ENCODE measurements at places on chromosomes 7 and 10.

DNA sequence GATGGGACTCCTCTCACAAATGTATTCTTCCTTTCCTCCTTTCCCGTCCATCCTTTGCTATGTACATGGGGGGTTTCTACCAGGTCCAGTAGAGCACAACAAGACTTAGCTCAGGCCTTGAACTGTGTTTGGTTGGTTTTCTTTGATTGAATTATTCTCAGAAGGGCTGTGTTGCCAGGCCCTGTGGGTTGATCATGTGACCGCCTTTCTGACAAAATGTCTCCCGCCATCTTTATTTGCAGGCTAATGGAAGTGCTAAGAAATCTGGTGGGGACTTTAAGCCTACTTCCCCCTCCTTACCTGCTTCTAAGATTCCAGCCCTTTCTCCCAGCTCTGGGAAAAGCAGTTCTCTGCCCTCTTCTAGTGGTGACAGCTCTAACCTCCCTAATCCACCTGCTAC lies 178.1 kb downstream of the ARHGAP21 start:
- no peak for DNase-seq

- no peak for DNase-seq
These were observed 1272.5 kb upstream of the CELF2 start for GRCh38 chr10:9745158-9745557.

GRCh38 chr7:148738737-148739535 lies 40.2 kb downstream of the CUL1 start:
- no peak for DNase-seq

GRCh38 chr10:124693396-124693795 lies 50.8 kb downstream of the FAM53B start:
- peak; percentile 63 for DNase-seq

GRCh38 chr7:40582539-40582938 lies 447.7 kb downstream of the SUGCT start:
- DNase-seq, result no peak

- no peak for DNase-seq
These were observed 9.6 kb downstream of the RET start for GRCh38 chr10:43086321-43086942.

DNA sequence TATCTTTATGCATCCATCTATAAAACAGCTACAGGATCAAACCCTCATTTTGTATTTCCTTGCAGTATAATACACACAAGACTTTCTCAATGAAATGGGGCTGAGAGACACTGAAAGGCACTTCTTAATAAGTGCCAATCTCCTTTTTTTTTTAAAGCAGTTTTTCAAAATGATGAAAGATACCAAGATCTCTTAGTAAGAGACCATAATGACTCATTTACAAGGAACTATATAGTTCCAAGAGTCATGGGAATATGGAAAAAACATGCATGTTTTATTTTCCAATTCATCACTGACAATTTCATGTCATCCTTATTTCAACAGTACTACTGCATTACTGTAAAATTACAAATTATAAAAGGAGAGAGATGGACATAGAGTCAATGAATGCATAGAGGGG lies 973.7 kb downstream of the GATA3 start:
- DNase-seq, result no peak

- no peak for DNase-seq
These were observed 51.6 kb downstream of the PRLHR start for GRCh38 chr10:118543714-118544400.

- DNase-seq, result no peak
These were observed 170.4 kb downstream of the ARID5B start for GRCh38 chr10:62071846-62072281.

DNA sequence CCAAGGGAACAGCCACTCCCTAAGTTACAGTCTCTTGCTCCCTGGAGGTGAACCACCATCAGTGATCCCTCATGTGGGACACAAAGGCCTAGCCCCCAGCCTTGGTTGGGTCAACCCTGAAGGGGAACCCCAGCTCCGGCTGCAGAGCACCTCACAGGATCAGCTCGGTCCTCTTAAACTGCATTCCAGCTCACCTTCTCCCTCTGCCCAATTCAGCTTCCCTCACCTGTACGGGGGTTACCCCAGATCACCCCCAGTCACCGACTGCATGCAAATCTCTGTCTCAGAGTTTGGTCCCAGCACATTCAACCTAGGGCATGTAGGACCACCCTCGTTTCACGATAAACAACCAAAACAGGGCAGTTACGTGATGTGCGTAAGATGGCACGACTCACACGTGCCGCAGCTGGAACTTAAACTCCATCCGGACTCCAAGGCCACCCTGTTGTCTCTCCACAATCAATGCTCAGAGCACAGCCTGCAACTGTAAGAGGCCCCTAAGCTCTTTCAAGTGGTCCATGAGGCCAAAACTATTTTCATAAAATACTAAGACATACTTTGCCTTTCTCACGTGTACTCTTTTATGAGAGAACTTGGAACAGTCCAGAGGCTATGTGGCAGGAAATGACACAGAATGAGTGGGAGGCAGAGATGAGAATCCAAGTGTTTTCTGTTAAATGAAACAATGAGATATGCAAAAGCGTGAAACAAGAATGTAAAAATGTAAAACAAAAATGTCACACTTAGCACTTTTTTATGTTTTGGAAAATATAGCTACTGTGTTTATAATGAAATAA lies 285.2 kb downstream of the PTPRN2 start:
- no peak for DNase-seq

GRCh38 chr7:84248267-84248666 lies 53.7 kb upstream of the SEMA3A start:
- no peak for DNase-seq

DNA sequence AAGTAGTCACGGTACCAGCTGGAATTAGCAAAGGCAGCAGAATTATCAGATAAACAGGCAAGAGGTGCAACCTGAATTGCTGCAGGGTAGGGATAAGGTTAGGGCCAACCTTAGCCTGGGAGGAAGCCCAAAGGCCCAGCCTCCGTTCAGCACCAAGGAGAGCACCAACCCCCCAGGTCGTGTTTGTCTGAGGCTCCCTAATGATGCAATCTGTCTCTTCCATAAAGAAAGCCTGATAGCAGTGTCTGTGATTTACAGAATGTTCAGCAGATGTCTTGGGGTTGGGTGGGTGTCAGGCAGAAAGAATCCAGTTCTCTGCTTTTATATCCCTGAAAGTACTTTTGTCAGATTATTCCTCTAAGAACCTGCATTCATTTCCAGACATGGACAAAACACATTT lies 328.4 kb upstream of the AOAH start:
- no peak for DNase-seq

DNA sequence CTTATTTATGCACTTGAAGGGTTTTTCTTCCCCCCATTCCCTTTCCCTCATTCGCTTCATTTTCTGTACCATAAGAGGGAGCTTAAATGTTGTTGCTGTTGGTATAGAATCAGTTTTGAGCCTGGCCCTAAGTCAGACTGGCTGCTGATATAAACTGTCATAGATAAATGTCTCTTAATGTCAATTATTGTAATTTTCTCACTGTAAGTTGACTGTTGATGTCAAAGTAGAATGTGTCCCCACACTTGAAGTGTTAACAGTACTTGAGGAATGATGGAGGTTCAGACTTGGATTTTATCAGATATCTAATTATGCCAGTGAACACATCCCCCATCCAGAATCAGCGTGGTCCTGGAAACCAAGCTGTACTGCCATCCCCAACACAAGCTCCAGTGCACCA lies 87.8 kb downstream of the PRR15 start:
- no peak for DNase-seq

- no peak for DNase-seq
These were observed 79.8 kb upstream of the PHYHIPL start for GRCh38 chr10:59096631-59097030.

- no peak for DNase-seq
These were observed 83.6 kb downstream of the ZNF277 start for GRCh38 chr7:112290065-112290464.

DNA sequence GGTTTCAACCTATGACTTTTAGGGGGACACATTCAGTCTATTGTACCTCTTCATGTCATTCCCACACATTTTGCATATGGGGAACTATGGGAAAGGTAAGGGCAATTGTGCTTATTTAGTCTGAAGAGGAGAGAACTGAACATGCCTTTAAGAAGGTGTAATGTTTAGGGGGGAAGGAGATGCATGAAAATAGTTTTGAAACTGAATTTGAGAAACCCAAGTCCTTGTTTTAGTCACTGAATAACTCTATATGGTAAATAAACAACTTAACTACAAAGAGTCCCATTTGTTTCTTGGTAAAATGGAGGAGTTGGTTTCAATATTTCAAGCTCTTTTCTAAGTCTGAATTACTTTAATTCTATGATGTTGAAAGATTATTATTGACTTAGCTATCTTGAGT lies 166.1 kb downstream of the DNAJB9 start:
- no peak for DNase-seq

DNA sequence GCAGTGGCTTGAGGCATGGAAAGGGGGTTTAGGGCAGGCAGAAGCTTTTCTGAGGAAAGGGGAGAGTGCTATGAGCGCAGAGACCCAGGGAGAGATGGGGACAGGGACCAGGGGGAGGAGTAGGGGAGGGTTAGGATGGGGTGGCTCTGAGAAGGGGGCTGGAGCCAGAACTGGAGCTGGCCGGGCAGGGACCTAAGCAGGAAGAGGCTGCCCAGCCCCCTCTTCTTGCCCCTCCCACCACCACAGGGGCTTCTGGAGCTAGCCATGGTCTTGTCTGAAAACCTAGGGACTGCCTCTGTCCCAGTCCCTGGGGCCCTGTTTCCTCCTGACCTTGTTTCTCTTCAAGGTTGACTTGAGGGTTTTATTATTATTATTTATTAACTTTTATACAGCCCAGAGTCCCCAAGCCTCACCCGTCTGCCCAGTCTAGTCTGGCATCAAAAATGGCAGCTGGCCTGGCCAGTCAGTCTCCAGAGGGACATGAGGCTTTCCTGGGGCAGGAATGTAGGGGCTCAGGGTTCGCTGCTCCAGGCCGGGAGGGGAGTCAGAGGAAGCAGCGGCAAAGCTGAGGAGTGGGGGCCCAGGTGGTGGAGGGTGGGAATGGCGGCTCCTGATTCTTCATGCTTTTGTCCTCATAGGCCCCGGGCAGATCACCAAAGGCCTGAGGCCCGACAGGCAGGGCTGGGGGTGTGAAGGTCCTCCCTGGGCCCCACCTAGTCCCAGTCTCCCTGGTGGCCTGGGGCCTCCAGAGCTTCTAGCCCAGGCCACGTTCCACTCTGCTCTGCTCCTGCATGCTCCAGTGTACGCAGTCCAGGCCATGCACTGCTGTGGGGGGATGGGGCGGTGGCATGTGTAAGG lies 5.7 kb downstream of the TRIM8 start:
- no peak for DNase-seq

- no peak for DNase-seq
These were observed 44.9 kb downstream of the PPP1R3C start for GRCh38 chr10:91587710-91588638.

DNA sequence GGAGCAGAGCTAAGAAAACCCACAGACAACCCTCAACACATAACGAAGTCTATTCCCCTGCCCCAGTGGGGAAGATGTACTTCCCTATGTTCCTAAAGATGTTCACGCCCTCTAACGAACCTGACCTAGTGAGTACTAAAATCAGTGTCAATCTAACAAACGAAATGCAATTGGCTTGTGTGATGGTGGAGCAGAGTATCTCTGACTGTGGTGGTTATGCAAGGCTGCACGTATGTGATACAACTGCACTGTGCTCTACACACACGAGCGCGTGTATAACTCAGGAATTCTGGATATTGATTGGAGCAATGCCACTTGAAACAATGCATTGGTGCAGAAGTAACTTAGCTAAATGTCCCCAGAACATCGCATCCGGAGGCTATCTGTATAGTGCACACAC lies 1.3 kb downstream of the ANKRD16 start:
- no peak for DNase-seq

GRCh38 chr7:128454808-128455542 lies 703 bp upstream of the HILPDA start:
- DNase-seq, result no peak

GRCh38 chr10:69685426-69685801 lies 55.4 kb downstream of the FAM241B start:
- no peak for DNase-seq

DNA sequence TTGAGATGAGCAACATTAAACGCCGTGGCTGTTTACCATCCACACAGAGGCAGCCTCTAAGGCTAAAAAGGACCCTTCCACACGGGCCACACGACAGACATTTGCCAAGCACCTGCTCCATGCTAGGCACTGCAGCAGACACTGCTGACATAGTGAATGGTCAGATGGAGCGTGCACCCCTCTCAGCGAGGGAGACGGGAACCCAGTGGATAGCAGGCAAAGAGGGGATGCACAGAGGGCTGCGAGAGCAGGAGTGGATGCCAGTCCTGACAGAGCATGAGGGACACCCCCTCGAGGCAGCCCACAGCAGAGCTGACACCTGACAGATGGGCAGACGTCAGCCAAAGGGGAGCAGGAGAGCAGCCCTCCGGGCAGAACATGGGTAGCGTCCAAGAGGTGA lies 5.6 kb upstream of the STK32C start:
- DNase-seq, result no peak

DNA sequence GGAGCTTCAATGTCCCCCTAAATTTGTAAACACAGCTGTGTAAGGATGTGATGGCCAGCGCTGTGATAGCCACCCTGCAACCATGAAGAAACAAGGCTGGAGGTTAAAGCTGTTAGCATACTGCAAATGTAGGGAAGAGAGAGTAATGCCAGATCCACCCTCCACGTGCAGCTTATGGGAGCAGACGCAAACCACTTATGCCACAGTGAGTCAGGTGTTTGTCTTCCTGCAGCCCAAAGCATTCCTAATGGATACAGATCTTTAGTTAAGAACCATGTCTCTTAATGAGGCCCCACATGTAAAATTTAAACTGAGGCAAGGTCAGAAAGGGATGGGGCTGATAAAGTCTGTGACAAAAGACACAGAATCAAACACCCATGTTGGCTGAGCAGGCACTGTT lies 13.6 kb upstream of the MYL7 start:
- DNase-seq, result no peak

- no peak for DNase-seq
These were observed 10.3 kb downstream of the SEM1 start for GRCh38 chr7:96699219-96699871.

GRCh38 chr10:127618797-127619196 lies 69.7 kb downstream of the NPS start:
- DNase-seq, result no peak

GRCh38 chr10:119412244-119413092 lies 130.1 kb downstream of the RGS10 start:
- DNase-seq, result no peak

GRCh38 chr10:93788413-93789208 lies 30.9 kb downstream of the LGI1 start:
- no peak for DNase-seq

Measured in NCI-H187 treated with DMSO at 0.1 percent for 48 hours (cell line).